ENCODE measurements at places on chromosomes 1 and 21. TPM values are rescaled to one million over a fixed set of nuclear protein-coding genes. Genes with fewer than 3 reads are reported as not detected.

GRCh38 chr1:175620376-175620775 is 123.0 kb downstream of the TNR start:
- no peaks in the 10 kb centered on the region for H3K4me1 ChIP-seq
- H3K4me3 ChIP-seq, result no peak overlapping the region
- H3K27me3 ChIP-seq, result no peaks in the 10 kb centered on the region
- H3K36me3 ChIP-seq, result no peaks in the 10 kb centered on the region

FCGR2B gene
- total RNA-seq, result 14.5 TPM

DNA sequence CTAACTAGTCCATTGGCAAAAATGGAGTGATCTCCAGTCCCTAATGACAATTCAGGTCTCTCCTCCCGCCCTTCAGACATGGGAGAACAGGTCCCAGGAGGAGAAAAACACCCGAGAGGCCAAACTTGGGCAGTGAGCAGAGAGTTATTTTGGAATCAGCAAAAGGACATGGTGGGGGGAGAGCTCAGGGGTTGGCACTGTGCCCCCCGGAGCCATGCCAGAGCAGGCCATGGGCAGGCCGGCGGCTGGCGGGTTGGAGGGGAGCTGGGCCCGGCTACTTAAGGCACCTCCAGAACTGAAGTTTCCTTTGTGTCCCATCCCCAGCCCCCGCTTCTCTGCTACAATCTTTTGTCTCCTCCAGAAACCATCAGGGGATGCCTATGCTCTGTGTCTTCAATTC is 7.1 kb downstream of the LGR6 start:
- peaks cover 3% of the 10 kb centered on the region for H3K36me3 ChIP-seq
- H3K27me3 ChIP-seq, result no peaks in the 10 kb centered on the region
- H3K4me1 ChIP-seq, result peaks cover 15% of the 10 kb centered on the region
- DNase-seq, result peak; percentile 87

DNA sequence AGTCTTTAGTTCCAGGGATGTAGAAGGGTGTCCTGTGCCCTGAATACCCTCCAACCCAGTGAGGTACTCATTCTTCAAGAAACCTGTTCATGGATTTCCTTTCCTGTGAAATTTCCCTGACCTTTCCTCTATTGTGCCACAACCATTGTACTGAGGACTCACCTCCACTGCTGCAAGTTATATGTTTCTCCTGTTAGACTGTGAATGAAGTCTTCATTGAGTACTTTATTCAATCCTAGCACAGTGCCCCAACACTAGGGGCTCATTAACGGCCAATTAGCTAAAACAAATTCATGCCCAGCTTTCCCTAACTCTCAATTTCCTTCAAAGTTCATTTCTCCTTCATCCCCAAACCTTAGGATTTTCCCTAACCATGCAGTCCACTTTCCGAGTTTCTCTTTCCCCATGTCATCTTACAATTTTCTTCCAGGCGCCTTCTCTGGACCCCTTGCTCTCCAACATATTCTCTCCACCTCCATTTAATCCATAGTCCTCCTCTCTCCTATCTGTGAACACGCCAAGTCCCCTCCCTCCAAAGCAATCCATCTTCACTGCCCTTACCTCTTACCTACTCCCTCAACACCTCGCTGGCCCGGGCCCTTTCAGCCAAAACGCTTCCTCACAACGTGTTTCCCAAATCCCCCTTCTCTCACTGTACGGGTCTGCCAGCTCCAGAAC is 1.3 kb downstream of the TRIM33 start:
- no peak for DNase-seq
- H3K4me1 ChIP-seq, result peaks cover 24% of the 10 kb centered on the region
- H3K27ac ChIP-seq, result peak overlapping the region; percentile 91
- H3K36me3 ChIP-seq, result no peaks in the 10 kb centered on the region

SLC16A4 gene
- 5.6 TPM for total RNA-seq

- H3K4me1 ChIP-seq, result no peaks in the 10 kb centered on the region
- H3K36me3 ChIP-seq, result no peaks in the 10 kb centered on the region
Observed at GRCh38 chr1:20074055-20074724, 4.2 kb downstream of the PLA2G5 start.

DNA sequence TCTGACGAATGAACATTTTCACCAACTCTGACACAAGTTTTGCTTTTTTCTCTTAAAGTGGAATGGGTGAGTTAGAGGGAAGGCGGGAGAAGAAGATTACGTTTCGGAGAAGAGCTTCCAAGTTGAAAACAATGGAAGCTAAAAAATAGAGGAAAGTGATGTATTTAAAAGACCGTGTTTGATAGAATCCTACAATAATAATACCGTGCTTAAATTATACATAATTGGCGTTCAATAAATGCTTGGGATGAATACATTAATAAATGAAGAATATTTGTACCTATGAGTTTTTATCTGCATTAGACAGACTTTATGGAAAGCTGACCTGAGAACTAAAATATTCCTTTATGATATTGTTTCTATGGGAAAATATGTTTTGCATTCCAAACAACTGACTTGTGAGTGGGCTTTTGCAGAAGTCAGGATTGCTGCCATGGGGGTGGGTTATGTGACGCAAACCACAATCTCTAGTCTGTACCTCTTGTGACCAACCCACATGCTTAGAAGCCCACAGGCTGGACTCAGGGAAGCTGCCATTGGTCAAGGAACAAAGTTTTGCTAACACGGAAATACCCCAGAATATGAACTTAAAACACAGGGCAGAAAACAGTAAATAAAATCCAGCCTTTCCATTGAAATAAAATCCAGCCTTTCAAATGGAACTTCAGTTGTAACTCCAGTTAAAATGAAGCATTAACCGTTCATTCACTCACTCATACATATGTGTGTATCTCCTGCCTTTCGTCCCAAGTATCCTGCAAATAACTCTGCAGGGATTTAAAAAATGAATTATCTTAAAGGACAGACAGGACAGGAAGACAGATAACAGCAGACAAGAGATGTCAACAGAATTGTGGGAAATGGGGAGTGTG is 21.3 kb upstream of the ATF3 start:
- peaks cover 4% of the 10 kb centered on the region for H3K27me3 ChIP-seq
- H3K4me1 ChIP-seq, result no peaks in the 10 kb centered on the region
- no peak for DNase-seq
- no peaks in the 10 kb centered on the region for H3K36me3 ChIP-seq

GRCh38 chr1:28548318-28548717 is 4.6 kb upstream of the TRNAU1AP start:
- H3K27ac ChIP-seq, result no peak overlapping the region
- H3K36me3 ChIP-seq, result no peaks in the 10 kb centered on the region
- H3K4me1 ChIP-seq, result no peaks in the 10 kb centered on the region
- no peak overlapping the region for H3K4me3 ChIP-seq
- no peak for DNase-seq

GRCh38 chr21:33205476-33205875 is 24.3 kb upstream of the IFNAR2 start:
- no peaks in the 10 kb centered on the region for H3K36me3 ChIP-seq
- no peaks in the 10 kb centered on the region for H3K27me3 ChIP-seq
- DNase-seq, result no peak
- H3K27ac ChIP-seq, result no peak overlapping the region
- peaks cover 2% of the 10 kb centered on the region for H3K4me1 ChIP-seq

PEAR1 gene
- total RNA-seq, result 39.8 TPM

DNA sequence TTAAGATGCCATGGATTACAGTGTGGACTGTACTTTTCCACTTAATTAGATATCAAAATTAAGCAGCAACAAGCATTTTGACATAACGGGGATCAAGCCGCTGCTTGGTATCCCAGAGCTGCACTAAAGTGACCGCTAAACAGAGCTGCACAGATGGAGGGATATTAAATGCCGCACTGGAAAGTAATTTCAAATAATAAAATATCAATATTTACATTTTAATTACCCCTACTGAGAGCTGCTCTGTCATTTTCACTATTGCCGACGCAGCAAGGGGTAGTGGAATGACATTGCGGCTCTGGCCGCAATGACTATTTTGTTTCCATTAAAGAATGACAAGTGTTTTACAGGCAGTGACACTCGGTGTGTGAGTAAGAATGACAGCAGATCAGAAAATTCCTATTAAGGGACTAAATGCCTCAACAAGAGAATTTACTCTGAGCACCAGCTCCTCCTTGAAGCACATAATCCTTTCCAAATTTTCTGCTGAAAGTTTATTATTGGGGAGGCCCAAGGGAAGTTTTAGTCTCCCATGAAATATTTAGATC is 109.1 kb upstream of the USH2A start:
- no peak overlapping the region for H3K27ac ChIP-seq
- no peaks in the 10 kb centered on the region for H3K36me3 ChIP-seq
- H3K4me3 ChIP-seq, result no peak overlapping the region
- no peaks in the 10 kb centered on the region for H3K4me1 ChIP-seq
- H3K27me3 ChIP-seq, result no peaks in the 10 kb centered on the region

- no peak overlapping the region for H3K4me3 ChIP-seq
- no peak for DNase-seq
- H3K36me3 ChIP-seq, result peaks cover 28% of the 10 kb centered on the region
Observed at GRCh38 chr1:184698016-184698415, 56.6 kb downstream of the EDEM3 start.

ERICH3 gene
- total RNA-seq, result not detected

AUNIP gene
- total RNA-seq, result not detected

DNA sequence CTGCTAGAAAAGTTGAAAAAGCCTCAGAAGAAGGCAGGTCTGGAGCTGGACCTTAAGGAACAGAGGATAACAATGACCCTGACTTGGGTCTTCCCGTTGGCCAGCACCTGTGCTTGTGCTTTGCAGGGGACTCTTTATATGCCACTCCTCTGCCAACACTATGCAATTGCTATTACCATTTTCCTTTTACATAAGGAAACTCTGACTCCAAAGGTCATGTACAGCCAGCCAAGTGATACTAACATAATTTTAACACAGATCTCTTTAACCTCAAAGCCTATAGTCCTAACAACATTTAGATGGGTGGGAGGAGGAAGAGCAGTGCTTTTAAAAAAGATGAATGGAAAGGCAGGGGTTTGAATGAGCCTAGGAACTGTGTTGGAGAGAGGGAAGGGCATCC is 106.6 kb upstream of the RAB4A start:
- no peaks in the 10 kb centered on the region for H3K4me1 ChIP-seq
- no peak overlapping the region for H3K4me3 ChIP-seq
- H3K27me3 ChIP-seq, result no peaks in the 10 kb centered on the region
- no peak for DNase-seq
- no peak overlapping the region for H3K27ac ChIP-seq
